ENCODE measurements at places on chromosomes 2 and 18. TPM values are rescaled to one million over a fixed set of nuclear protein-coding genes. Genes with fewer than 3 reads are reported as not detected.

- DNase-seq: no peak
Measured at GRCh38 chr2:234708091-234708683, 211.3 kb upstream of the ARL4C start.

DNA sequence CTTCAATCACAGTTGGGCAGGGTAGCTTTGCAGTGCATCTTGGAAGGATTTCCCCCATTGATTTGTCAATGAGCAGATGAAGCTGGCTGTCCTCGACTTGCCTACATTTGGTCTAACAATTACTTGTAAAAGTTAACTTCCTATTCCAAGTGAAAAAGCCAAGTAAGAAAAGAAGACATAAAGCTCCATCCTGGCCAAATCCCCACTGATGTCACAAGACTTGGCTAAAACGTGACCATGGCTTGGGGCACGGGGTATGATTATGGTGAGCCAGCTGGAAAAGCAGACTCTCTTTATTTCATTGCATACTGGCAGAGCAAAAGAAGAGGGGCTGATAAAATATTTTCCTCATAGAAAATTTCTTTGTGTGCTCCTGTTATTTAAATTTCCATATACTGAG is 25.4 kb upstream of the PID1 start:
- DNase-seq: no peak

- peak; percentile 48 for DNase-seq
Measured at GRCh38 chr18:39389800-39390379, 1824.3 kb upstream of the CELF4 start.

DNA sequence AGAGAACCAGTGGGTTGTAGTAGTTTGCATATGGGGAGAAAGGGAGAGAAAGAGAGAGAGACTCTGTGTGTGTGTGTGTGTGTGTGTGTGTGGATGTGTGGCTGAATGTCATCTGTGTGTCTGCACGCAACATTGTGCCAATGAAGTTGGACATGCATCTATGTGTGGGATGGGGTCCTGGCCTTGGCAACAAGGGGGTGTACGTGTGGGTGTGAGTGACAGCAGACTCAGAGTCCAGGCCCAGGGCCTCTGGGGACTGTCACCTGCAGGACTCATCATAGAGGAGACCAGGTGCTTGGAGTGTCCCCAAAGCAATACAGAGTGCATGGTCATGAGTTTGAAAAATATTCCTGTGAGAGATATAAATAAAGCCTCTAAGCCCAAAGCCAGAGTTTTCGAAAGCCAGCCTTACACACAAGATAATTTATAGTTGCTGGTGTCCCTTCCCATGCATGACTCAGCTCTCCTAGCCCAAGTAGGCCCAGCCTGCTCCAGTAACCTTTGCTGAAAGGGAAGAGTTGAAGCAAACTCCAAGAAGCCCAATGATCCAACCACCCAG is 59.9 kb downstream of the TNP1 start:
- no peak for DNase-seq

DNA sequence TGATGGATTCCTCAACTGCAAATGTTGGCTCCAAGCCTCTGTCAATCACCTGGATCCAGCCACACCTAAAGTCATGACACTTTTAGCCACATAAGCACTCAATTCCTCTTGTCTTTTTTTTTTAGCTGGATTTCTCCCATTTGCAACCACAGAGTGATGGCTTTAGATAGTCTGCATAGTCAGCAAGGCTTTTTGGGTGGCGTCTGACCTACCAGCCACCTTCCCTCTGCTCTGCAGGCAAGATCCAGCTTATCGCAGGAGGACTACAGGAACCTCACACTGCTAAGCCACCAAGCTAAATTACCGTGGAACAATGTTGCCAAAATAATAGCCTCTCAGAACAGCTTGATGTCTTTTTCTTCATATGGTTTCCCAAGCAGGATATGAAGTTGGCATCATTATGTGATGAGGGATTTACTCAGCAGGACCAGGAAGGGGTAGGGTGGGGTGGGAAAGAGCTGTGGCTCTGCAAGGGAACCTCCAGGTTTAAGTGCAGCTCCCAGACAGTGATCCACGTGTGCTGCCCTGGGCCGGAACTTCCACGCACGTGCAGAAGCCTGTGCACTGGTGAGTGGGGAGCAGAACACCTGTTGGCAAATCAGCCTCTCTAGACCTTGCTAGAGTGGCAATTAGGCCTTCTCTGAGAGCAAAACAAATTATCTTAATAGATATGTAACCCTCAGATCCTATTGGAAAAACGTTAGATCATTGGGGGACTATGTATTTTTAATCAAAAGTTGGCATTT is 170.6 kb upstream of the NCK2 start:
- no peak for DNase-seq

GRCh38 chr2:71702971-71703898 is 249.9 kb downstream of the DYSF start:
- DNase-seq: no peak

- DNase-seq: no peak
Measured at GRCh38 chr2:39688181-39688580, 22.5 kb downstream of the TMEM178A start.

GRCh38 chr18:21820033-21820810 is 79.6 kb downstream of the MIB1 start:
- DNase-seq: no peak

DNA sequence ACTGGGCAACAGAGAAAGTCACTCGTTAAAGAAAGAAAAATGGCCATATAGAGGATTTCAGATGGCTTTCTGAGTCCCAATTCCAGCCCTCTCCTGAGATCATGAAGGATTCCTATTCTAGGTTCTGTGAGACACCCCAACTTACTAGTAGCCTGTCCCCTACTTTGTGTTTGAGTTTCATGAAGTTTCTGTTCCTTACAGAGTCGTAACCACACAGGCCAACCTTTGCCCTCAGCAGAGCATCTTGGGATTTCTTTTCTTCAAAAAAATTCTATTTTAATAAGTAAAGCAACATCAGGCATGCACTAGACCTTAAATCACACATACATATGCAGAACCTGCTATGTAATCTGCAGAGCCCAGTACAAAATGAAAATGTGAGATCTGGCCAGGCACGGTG is 30.4 kb downstream of the TMEM247 start:
- no peak for DNase-seq

GRCh38 chr2:7860693-7861092 is 821.2 kb upstream of the ID2 start:
- peak; percentile 27 for DNase-seq

GRCh38 chr18:24704946-24705630 is 244.7 kb downstream of the HRH4 start:
- no peak for DNase-seq

DNA sequence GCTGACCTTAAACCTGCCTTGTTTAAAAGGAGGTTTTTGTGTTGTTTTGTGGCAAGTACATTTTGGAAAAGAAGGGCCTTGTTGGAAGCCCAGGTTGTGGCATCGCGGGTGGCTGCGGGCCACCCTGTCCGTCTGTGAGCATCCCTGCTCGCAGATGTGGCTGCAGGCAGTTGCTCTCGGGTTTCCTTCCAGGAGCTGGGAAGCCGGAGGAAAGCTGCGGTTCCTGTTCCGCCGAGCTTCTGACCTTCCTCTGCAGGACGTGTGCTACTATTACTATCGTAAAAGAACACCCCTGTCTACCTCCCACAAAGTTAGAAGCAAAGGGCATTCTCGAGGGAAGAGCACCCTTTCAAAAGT is 766 bp downstream of the MFF start:
- DNase-seq: no peak

- DNase-seq: no peak
Measured at GRCh38 chr2:238114851-238115660, 14.9 kb downstream of the ESPNL start.

GRCh38 chr2:130869441-130870160 is 32.9 kb downstream of the ARHGEF4 start:
- DNase-seq: no peak

DNA sequence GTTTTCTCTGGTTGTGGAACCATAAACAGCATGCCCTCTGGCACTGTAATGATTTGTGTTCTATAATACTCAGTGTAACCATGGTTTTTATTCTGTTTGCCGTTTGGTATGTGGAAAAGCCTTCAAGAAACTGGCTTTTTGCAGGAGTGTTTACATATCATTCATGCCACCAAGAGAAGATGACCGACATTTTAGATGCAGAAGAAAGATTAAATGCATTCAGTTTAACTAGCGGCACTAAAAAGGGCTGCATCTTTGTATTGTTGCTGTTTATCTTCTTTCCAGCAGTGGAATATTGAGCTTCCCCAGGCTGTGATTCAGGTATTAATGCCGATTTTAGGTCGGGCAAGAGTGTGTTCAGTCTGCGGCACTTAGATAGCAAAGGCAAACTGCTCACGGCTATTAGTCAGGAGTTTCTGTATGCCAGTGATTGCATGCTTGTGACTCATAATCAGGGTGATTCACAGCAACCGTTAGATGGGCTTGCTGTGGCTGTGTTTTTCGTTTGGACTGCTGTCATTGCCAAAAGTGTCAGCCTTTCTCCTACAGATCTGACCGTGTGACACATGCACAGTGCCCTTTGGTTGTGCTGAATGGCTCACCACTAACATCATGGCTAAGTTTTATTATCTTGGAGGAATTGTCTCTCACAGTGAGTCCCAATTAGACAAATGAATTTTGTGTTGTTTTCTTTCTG is 479.7 kb downstream of the PARD3B start:
- DNase-seq: no peak

- no peak for DNase-seq
Measured at GRCh38 chr18:41038071-41038470, 917.0 kb upstream of the PIK3C3 start.

The ADD2 gene
- total RNA-seq: 170 TPM

The UGT1A8 gene
- not detected for total RNA-seq
